Stimulated activated CD4-positive, alpha-beta T cell treated with anti-CD3 and anti-CD28 coated beads, TNF-alpha, amount 100 ng/mL, for 48 hours (primary cell): ENCODE measurements at places on chromosomes 7 and 10.

GRCh38 chr7:24793982-24794648 lies 36.9 kb upstream of the GSDME start:
- DNase-seq, result no peak

- DNase-seq, result no peak
Observed at GRCh38 chr10:90857635-90858460, at the start of gene HTR7. HTR7 (minus strand) TSS chr10:90858039; CDS start chr10:90857671, 368 bp downstream.

- DNase-seq, result no peak
Observed at GRCh38 chr10:83343676-83344075, 795.6 kb upstream of the GHITM start.

DNA sequence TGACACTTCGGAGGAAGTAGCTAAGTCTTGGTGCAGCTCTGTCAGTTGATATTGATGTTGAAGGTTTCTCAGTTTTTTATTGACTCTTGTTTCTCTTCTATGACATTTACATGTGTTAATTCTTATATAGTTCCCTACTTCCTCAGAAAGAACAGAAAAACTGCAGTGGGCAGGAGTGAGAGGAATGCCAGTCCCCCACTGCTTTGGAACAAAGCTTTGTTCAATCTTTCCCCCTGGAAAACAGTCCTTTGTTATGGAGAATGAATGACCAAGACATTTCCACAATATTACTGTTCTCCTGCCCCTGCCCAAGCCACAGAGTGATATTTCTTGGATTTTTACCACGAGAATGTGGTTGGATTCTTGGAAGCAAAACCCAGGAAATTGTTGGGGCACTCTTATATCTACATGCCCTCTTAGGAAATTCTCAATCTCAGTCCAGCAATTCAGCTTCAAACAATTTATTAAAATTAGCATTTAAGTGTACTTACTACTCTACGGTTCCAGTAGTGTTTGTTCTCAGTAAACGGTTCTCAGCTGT lies 258.0 kb upstream of the KCND2 start:
- no peak for DNase-seq

DNA sequence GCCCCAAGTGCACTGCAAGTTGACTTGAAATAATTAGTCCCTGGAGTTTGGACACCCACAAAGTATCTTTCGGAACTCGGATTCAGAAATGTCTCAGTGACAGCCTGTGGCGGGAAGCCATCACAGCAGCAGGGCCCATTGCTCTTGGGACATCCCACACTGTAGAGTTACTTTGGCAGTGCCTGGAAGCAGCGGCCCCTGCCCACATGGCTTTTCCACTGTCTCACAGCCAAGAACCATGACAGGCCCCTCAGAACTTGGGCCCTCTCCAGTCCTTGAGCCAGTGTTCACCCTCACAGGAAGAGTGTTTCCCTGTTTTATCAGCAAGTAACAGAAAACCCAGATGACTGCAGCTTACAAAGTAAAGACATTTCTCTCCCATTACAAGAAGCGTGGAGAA lies 477.0 kb upstream of the GALNT17 start:
- DNase-seq, result no peak

GRCh38 chr10:17109475-17110207 lies 20.0 kb downstream of the CUBN start:
- no peak for DNase-seq

- DNase-seq, result no peak
Observed at GRCh38 chr7:79548727-79549126, 95.3 kb upstream of the MAGI2 start.

DNA sequence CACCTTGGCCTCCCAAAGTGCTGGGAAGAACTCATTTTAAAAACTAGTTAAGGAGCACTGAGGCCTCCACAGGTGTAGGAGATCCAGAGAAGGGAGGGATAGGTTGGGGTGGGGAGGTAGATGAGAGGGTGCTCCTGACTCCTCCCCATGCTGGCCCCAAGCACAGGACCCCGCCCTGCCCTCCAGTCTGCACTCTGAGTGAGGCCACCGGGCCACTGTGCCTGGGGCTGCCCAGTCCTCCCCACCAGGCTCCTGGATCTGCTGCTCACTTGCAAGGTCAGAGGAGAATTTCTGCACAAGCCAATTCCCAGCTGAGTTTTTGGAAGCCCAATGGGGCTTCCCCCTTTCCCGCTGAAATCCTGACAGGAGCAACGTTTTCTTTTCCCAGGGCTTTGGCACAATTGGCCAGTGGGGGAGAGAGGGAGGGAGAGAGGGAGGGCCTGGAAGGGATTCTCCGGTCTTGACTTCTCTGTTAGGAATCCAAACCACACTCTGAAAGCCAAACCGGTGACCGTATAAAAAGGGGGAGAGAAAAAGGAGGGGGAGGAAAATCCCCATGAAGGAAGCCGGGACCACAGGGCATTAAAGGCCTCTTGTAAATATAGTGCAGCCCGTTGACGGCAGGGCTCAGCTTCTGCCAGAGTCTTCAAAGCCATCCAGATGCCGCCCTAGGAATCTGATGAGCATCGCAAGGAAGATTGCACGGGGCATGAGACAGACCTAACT lies 116.2 kb downstream of the SH3PXD2A start:
- DNase-seq, result no peak

- no peak for DNase-seq
Observed at GRCh38 chr10:65142641-65143435, 1621.6 kb downstream of the REEP3 start.

- no peak for DNase-seq
Observed at GRCh38 chr10:73815719-73816030, 4.3 kb upstream of the NDST2 start.

DNA sequence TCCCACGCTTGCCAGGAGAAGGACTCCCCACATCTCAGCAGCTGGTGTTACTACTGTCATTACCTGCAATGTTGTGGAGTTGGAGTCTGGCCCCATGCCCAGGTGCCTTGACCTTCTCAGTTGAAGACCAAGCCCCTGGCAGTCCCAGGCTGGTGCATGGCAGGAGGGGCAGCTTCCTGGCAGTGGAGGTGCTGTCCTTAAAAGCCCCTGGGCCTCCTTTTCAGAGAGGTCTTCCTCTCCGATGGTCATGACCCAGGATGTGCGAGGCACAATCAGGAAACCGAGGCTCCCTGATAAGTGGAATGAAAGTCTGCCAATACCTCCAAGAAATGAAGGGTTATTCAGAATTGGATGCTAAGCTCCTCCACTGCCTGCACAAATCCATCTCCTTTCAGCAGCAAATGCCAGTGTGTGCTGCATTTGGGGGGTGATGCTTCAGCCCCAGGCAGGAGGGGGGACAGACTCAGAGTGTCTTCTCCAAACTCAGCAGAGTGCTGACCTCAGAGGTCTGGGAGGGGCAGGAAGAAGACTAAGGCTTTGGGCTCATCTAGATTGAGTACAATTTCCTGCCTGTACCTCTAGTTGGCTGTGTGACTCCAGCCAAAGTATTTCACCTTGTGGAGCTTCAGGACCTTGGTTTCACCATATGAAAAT lies 97.0 kb upstream of the DDC start:
- no peak for DNase-seq

DNA sequence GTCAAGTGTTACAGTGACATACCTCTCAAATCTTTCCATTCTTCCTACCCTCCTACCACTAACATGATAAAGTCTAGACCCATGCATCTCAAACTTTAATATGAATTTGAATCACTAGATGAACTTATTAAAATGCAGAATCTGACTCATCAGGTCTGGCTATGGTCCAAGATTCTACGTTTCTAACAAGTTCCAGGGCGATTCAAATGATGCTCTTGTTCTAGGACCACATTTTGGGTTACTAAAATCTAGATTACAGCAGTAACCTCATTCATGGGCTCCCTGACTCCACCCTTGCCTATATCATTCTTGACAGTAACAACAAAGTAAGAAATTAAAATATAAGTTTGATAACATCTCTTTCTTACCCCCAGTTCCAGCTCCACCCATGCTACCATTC lies 124.8 kb upstream of the LSM8 start:
- no peak for DNase-seq

DNA sequence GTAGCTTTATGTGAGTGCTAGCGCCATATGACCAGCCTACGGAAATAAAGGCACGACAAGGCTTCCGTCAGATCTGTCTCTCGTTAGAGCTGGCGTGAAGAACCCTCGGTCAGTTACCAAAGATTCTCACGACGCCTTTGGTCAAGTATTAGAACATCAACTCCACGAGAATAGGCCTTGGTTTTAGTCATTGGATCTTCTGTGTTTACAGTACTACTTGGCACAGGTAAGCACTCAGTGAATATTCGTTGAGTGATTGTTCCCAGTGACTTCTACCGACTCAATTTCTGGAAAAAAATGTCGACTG lies 316 bp downstream of the RBM48 start:
- no peak for DNase-seq

GRCh38 chr10:30834153-30834552 lies 197.5 kb downstream of the ZNF438 start:
- DNase-seq, result no peak

DNA sequence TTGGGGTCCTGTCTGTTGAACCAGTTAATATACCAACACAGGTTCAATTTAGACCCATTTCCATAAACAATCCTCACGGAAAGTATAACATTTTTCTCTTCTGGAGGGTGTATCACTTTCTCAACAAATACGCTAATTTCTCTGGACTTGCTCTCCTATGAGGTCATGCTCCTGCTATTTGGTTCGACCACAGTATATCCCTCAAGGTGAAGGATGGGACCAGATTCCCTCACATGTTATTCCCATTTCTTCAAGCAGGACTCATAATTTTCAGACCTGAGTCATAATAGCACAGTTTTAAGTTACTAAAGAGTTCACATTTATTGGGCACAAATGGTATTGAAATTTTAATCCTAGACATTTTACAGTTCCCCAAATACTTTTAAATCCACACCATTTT lies 57.2 kb downstream of the ADAM12 start:
- DNase-seq, result no peak

DNA sequence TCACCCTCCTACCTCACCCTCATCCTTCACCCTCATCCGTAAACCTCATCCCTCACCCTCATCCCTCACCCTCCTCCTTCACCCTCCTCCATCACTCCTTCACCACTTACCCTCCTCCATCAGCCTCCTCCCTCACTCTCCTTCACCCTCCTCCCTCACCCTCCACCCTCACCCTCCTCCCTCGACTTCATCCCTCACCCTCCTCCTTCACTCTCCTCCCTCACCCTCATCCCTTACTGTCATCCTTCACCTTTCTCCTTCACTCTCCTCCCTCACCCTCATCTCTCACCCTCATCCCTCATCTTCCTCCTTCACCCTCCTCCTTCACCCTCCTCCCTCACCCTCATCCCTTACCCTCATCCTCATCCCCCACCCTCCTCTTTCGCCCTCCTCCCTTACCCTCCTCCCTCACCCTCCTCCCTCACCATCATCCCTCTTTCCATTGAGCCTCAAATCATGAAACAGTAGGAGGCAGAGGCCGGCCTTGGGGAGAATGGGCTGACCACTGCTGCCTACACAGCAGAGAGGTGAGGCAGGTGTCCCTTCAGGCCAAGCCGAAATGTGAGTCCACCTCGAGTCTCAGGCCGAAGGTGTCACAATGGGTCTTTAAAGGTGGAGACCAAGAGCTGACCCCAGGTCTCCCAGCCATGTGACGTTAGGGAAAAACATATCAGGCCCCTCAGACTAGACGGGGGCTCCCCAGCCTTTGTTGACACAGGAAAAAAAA lies 53.0 kb downstream of the PDGFA start:
- DNase-seq, result no peak

GRCh38 chr7:156474241-156474743 lies 166.3 kb upstream of the RNF32 start:
- no peak for DNase-seq

DNA sequence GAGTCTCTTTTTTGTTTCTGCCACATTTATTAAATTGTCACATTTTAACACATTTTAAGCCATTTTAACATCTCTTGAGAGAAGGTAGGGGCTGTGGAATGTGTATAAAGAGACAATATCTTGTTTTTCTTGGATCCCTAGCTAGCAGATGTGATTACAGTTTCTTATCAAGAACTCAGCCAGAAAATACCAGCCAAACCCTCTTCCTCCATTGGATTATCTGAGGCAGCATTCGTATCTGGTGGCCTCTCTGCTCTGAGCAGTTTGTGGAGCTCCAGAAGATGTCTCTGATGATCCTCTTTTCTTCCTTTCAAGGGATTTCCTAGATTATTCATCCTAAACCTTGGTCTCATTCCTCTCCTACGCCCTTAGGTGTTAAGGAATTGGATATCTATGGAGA lies 35.3 kb upstream of the PFKFB3 start:
- no peak for DNase-seq

GRCh38 chr7:28002638-28003037 lies 178.0 kb downstream of the JAZF1 start:
- no peak for DNase-seq

- DNase-seq, result no peak
Observed at GRCh38 chr10:12521423-12521822, 172.1 kb downstream of the CAMK1D start.

DNA sequence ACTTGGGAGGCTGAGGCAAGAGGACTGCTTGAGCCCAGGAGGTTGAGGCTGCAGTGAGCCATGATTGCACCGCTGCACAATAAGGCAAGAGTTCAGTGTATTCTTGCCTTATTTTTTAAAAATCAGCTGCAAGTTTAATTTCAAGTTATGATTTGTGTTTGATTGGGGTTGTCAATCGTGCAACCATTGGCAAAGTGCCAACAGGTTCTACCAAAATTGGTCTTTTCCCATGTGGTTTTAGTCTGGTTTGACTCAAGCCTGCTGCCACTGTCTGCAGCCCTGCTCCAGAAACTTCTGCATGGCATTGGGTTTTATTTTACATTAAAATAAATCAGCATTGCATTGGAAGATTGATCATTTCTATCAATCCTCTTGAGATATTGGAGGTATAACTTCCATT lies 72.7 kb downstream of the PTPRE start:
- no peak for DNase-seq

GRCh38 chr7:30634193-30634626 lies 39.5 kb downstream of the GARS1 start:
- no peak for DNase-seq

GRCh38 chr7:2269991-2270460 lies 28.0 kb downstream of the NUDT1 start:
- no peak for DNase-seq

DNA sequence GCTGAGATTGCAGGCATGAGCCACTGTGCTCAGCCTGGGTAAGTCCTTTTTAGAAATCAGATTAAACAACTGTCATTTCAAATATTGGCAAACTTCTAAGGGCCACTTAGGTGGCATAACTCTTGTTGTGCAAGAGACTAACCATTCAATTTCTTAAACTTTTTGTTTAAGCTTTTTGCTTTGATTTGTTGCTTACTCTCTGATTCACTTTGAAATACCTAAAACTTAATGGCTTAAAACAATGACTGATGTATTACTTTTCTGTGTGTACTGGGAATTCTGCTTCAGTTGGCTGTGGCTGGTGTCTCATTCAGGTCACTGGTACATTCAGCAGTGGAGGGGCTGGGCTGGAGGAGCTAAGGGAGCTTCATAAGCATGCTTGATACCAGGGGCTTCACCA lies 28.9 kb downstream of the ZNF25 start:
- no peak for DNase-seq

GRCh38 chr7:144792050-144792449 lies 43.8 kb downstream of the TPK1 start:
- DNase-seq, result no peak
